ENCODE measurements at places on chromosomes 3 and 15. TPM values are rescaled to one million over a fixed set of nuclear protein-coding genes. Genes with fewer than 3 reads are reported as not detected.

DNA sequence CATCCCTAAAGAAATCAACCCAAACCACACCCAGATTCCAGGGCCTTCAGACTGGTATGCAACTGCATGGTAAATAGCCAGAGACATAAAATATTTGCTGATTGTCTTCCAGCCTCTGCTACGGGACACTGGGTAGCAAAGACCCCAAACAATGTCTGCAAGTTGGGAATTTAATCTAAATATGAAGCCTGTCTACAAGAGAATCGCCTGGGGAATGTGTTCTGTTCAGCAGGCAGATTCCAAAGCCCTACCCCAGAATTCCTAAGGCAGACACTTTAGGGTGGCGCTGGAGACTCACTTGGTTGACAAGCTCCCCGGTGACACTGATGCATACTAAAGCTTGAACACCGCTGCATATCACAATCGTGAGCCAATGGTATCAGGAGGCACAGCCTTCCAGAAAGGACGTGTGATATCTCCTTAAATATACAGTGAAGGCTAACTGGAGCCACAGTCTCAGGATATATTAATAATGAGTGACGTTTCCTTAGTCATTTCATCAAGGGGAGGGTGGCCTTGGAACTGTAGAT, 684.1 kb downstream of the NTRK3 start:
- no peak for DNase-seq

GRCh38 chr3:31544634-31545033, 11.9 kb downstream of the STT3B start:
- DNase-seq: no peak

DNA sequence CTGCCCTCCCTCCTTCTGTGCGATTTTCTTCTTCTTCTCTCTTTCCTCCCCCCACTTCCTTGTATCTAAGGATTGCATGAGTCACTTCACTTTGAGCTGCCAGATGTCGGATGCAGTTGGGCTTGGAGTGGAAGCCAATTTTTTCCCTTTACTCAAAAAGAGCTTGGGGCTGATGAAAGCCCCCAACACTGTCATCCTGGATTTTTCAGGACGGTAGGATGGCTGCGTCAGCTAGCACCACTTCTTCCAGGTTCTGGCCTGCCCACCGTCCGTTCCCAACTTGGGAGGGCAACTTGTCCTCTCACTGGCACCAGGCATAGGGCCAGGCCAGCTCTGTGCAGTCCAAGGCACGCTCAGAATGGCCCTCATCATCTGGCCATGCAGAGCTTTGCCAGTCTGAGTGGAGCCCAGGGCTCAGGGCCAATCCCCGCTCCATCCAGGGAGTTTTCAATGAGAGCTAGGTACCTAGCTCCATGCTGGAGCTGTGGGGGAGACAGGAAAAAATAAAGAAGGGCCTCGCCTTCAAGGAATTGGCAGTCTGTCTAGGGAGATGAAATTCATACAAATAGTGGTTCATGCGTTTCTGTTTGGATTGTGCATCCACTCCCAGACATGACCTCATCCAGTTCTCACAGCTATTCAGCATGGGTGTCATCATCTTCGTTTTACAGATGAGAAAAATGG, 47.7 kb upstream of the INSYN1 start:
- DNase-seq: peak; percentile 87

DNA sequence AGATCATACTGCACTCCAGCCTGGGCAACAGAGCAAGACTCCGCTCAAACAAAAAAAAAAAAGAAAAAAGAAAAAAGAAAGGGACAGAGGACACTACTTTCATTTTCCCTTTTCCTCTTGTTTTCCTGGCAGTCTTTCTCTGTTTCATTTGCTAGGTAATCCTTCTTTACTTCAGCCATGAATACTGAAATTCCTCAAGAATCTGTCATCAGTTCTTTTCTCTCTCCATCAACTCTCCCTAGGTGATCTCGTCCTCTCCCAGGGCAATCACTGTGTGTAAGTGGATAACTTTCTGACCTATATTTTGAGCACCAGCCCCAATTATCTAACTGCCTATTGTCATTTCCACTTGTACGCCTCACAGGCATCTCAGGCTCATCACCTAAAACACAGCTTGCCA, 51.5 kb downstream of the TTC23 start:
- peak; percentile 7 for DNase-seq

DNA sequence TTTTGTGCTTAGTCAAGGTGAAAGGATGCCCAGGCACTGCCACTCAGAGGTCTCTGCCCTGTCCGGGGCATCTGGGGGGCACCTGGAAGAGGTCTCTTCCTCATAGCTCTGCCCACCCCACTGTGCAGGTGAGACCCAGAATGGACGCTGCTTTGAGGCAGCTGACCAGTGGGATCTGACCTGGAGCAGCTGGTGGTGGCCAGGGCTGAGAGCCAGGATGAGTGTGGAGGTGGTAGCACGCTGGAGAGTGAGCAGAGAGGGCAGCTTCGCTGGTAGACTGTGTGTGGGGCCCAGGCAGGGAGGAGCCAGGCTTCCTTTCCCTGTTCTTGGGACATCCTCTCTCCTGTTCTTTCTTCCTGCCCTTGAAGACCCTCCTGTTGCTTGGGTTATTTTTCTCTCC, 32.2 kb upstream of the PLA2G4E start:
- no peak for DNase-seq

DNA sequence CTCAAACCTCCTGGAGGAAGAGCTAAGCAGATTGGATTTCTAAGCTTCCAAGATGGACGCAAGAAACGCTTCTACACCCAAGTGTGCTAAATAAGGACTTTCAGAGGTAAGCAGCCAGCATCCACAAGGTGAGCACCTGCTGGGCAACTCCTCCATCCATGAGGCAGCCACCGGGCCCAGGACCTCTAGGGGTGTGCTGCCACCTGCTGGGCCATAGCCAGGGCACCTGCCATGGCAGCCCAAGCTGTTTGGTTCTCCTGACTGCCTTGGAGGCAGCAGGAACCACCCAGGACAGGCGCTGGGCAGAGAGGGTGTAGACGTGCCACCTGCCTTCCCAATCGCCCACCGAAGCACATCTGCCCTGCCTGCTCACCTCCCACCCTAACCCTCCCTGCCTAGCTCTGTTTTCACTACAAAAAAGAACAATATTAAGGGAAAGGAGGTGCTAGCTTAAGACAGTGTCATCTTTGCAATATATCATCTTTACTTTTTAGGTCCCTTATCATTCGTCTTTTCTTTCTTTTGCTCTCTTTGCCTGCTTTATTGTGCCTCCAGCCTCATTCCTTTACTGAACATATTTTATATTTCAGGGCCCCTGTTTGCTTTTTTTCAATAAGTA, 12.9 kb downstream of the C15orf62 start:
- DNase-seq: peak; percentile 32

DNA sequence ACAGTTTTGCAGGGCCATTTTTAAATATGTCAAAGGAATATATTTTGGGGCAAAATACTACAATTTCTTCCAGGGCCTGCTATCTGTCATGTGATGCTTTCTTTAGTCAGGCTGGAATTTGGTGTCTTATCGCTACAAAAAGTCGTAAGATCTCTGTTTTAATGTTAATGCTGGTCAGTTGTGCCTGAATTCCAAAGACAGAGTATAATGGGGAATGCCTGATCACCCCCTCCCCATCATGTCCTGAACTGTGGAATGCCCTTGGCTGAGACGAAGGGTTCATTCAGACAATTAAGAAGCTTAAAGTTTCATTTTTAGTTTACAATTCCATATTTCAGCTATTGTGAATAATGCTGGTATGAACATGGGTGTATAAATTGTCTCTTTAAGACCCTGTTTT, 203.0 kb downstream of the TBC1D5 start:
- DNase-seq: no peak

- peak; percentile 73 for DNase-seq
Observed at GRCh38 chr3:62622553-62623174, 249.3 kb upstream of the FEZF2 start.

DNA sequence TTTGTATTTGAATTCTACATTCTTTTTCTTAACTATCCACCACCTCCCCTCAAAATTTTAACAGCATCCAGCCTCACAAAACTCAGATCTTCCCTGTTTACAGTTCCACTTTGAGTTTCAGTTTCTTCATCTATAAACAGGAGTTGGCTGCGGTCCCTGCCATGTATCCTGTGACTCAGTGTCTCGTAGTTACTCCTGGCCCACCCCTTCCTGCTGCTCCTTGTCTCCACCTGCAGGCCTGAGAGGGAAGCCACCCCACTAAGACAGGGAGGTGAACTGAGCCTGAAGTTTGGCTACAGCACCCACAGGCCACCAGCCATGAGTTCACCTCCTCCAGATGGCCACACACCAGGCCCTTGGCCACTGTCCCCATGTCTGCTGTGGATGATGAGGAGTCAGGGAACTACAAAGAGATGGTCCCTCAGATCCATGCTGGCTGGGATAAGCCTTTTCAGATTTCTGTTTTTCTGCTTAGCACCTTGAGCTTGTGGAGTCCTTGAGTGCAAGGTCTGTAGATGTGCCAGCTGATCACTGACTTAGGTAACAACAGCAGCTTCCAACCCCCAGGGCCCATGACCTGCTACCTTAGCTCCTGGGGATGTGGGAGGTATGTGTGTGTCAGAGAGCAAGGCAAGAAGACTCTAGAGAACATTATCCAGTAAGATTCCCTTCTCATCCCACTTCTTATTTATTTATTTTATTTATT, 37.5 kb downstream of the CD86 start:
- DNase-seq: peak; percentile 58

GRCh38 chr15:62896969-62897486, 145.5 kb upstream of the TPM1 start:
- peak; percentile 100 for DNase-seq

DNA sequence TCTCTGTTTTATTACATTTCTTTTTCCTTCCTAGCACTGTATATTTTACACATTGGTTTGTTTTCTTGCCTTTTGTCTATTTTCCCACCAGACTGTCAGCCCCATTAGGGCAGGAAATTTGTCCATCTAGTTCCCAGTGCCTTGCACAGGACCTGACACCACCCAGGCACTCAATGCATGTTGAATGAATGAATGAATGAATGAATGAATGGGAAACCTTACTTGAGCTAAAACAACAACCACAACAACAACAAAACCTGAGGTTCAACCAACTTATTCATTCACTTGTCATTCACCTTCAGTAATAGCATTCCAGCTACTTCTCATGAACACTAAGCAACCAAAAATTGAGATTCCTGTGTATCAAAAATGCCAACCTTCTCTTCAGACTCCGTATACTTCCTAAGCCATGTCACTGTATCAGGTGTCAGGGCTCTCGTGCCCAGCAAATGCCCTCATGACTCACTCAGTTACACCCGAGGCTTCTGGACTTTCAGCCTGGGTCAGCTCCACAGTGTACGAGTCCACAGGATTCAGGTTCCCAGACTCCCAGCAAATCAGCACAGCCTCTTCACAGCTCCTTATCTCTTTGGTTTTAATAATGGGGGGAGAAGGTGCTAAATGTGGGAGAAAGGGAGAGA, 37.3 kb downstream of the FSD2 start:
- peak; percentile 33 for DNase-seq

DNA sequence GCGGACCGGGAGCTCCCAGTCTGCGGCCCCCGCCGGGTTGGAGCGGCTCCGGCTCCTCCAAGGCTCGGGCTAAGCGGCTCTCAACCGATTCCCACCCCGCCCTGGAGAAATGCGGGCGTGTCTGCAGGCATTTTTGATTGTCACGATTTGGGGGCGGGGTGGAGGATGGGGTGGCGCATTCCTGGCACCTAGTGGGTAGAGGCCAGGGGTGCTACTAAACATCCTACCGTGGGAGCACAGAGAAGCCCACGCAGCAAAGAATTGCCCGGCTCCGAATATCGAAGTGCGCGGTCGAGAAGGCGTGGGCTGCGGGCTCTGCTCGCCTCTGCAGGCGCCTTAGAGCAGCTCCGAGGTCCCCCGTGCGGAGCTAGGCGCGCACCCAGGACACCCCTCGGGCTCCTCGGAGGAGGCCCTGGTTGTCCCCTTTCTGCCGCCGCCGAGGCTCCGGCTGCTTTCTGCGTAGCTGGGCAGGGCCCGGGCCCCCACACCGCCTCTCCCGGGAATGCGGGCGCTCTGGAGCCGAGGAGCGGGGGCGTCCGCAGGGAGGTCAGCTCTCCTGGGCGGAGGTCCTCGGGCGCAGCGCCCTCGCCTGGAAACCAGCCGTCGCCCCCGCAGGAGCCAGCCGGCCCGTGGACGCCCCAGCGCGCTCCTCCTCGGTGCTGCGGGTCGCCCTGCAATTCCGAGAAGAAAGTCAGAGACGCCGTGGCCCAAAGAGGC, 16.5 kb upstream of the LAMP3 start:
- DNase-seq: no peak

DNA sequence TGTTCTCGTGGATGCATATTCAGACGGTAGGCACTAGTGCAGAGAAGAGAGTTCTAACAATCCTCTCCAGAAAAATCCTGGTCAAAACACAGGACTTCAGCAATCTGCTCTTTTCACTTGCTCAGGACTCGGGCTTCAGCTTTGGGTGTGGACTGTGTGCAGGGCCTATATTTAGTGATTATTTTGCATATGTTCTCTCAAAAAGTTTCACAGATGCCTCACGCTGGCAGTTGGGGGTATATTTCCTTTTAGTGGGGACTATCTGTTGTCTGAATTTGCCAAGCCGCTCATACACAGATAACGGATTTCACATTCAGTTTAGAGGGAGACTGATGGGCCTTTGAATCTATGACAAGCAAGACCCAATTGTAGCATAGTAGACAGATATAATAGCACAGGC, 54.4 kb upstream of the LRRN1 start:
- DNase-seq: no peak

GRCh38 chr3:71201939-71202338, 381.6 kb downstream of the FOXP1 start:
- DNase-seq: no peak

DNA sequence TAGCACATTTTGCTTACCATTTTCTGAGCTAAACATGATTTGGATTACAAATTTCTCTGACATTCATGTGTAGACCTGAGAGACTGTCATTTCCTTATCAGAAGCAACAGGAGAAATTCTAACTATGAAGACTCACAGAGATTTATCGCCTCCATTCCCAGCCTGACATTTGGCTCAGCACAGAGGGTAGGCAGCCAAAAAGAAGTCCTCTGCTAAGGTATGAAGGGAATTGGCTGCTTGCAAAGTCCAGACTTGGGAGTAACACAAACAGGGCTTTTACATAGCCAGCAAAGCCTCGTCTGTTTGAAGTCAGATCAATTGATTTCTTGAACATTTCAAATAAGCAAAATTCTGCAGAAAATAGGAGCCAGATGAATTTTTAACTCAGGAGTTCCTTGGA, 57.0 kb upstream of the CMSS1 start:
- no peak for DNase-seq

DNA sequence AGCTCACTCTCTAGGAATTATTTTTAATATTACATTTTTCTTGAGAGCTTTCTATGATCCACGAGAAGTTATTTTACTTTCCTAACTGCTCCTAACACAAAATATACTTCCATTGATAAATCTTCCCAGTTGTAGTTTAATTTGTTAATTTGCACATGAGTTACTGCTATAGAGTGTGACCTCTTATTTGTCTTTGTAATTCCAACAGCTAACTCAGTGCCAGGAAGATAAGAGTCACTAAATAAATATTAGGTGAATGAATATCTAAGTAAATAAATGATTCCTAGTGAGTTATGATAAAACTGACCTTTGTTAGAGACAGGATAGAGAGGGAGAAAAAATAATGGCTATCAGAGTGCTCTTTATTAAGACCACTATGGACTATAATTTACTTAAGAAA, 319.9 kb downstream of the NAALADL2 start:
- no peak for DNase-seq

GRCh38 chr15:89003865-89004725, 84.2 kb upstream of the ABHD2 start:
- DNase-seq: peak; percentile 35

The BOC gene
- 17.3 TPM for total RNA-seq

The RAB7A gene
- total RNA-seq: 90.4 TPM

The SLC15A2 gene
- total RNA-seq: 0.24 TPM

The GP5 gene
- not detected for total RNA-seq

The UBAP1L gene
- total RNA-seq: 0.12 TPM

The RAD51 gene
- 15.7 TPM for total RNA-seq

The GOLGA8J gene
- not detected for total RNA-seq

The SIDT1 gene
- total RNA-seq: under 0.01 TPM

The SLC28A1 gene
- not detected for total RNA-seq

Measured in RPMI7951 (cell line).